ENCODE measurements at places on chromosomes 16 and 17.

DNA sequence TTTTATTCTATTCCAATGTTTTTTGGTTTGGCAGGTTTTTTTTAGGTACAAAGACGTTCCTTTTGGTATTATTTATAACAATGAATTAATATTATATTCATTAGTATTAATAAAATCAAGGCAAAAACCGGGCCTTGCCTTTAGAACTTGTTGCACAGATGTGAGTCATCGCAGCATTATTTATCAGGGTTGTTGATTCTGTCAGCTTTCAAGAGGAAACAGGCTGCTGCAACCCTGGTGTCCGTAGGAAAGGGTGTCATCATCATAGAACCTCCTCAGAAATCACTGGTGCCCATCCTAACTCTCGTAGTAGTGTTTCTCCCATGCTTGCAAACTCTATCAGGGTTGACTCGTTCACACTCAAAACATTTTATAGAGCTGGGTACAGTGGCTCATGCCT is 10.2 kb upstream of the LRRC37B start:
- no peak for DNase-seq

- DNase-seq: no peak
Observed at GRCh38 chr17:42049834-42050392, 488 bp downstream of the C17orf113 start.

GRCh38 chr17:14318109-14318917 is 17.4 kb downstream of the HS3ST3B1 start:
- DNase-seq: no peak

DNA sequence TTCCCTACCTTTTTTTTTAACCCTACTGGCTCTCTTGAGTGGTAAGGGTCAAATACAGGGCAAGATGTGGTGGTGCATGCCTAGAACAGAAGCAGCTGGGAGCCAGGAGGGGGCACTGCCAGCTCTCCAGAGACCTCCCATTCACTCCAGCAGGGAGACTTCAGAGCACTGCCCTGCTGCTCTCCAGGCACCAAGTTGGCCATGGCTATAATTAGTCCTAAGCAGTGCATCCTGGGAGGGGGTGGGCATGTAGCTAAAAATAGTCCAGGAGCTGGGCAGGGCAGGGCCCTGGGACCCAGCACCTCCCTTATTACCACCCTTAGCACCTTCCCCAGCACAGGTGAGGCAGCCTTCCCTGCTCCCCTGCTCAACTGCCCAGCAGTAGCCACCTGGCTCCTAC is 3.5 kb downstream of the CORO6 start:
- DNase-seq: no peak

GRCh38 chr17:58427807-58428206 is 10.5 kb upstream of the RNF43 start:
- no peak for DNase-seq

DNA sequence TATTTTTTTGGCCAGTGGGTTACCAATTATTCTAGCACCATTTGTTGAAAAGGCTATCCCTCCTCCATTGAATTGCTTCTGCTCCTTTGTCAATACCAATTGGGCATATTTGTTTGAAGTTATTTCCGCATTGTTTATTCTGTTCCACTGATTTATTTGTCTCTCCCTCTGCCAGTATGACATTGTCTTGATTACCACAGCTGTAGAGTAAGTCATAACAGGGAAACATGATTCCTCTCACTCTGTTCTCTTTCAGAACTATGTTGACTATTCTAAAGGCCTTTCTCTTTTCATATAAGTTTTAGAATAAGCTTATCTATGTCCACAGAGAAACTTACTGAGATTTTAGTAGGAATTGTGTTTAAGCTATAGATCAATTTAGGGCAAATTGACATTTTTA is 94.3 kb downstream of the MAP2K6 start:
- DNase-seq: no peak

- DNase-seq: no peak
Observed at GRCh38 chr17:74968361-74968780, 4.2 kb downstream of the HID1 start.

Measured in stimulated activated CD8-positive, alpha-beta memory T cell treated with anti-CD3 and anti-CD28 coated beads, Interleukin-15, amount 100 ng/mL, for 1 hour (primary cell).